ENCODE measurements at places on chromosomes 12 and 14.

DNA sequence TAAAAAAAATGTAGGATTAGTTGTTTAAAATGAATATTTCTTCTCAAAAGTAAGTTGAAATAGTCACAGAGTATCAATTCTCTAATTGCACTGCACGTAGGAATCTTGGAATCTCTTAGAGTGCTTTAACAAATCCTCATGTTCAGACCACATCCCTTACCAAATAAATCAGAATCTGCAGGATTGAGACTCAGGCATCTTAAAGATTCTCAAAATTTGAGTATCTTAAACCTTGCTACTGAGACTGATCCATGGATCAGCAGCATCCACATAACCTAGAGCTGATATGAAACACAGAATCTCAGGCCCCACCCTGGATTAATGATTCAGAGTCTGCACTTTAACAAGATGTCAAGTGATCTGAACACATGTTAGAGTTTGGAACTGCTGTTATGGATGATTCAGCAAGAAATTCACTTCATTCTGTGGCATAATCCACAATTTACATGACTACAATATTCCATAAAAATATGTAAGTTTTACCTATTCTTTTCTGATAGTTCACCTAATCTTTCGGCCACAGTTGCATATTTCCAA, 58.7 kb downstream of the ADAMTS20 start:
- DNase-seq = no peak

- DNase-seq = no peak
Observed at GRCh38 chr14:103007555-103007954, 49.8 kb downstream of the CDC42BPB start.

GRCh38 chr14:61344437-61345150, 23.2 kb downstream of the PRKCH start:
- DNase-seq = no peak

- no peak for DNase-seq
Observed at GRCh38 chr12:122872815-122873361, 23.0 kb downstream of the VPS37B start.

DNA sequence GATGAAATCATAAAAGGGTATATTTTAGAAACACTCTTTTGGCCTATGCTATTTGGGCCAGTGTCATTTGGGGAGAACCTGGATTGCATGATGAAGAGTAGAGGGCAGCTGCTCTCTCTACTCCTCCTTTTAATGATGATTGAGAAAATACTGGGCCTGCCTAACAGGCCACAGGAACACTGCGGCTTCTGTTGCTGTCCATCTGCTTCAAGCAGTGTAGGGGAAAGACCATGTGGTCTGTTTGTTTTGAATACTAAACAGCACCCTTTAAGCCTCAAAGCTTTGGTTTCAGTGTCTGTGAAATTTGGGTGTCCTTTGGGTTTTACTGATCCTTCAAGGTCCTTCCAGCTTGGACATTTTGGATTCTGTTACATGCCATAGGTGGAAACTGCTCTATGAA, 78.0 kb downstream of the TTC6 start:
- no peak for DNase-seq

DNA sequence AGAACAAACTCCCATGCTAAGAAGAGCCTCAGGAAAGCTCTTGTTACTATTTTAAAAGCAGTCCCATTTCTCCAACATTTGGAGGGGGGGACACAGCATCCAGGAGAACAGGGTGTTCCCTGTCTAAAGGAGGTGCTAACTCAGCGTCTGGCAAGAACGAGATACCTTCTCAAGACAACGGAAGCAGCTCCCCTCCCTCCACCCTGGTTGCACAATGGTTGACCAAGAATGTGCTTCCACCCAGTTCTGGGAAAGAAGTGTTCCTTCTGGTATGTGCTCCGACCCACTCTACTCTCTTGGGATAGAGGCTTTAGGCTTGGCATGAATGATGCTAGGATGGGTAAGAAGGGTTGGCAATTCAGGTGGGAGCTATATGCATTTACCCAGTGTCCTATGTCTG, 1.5 kb upstream of the KRT6A start:
- no peak for DNase-seq

GRCh38 chr12:56521209-56521589, 421 bp upstream of the RBMS2 start:
- no peak for DNase-seq

- no peak for DNase-seq
Observed at GRCh38 chr12:82930301-82930700, 243.6 kb downstream of the TMTC2 start.

- DNase-seq = no peak
Observed at GRCh38 chr14:55914771-55915170, 203.4 kb upstream of the PELI2 start.

- no peak for DNase-seq
Observed at GRCh38 chr12:132158677-132159554, 14.7 kb downstream of the NOC4L start.

DNA sequence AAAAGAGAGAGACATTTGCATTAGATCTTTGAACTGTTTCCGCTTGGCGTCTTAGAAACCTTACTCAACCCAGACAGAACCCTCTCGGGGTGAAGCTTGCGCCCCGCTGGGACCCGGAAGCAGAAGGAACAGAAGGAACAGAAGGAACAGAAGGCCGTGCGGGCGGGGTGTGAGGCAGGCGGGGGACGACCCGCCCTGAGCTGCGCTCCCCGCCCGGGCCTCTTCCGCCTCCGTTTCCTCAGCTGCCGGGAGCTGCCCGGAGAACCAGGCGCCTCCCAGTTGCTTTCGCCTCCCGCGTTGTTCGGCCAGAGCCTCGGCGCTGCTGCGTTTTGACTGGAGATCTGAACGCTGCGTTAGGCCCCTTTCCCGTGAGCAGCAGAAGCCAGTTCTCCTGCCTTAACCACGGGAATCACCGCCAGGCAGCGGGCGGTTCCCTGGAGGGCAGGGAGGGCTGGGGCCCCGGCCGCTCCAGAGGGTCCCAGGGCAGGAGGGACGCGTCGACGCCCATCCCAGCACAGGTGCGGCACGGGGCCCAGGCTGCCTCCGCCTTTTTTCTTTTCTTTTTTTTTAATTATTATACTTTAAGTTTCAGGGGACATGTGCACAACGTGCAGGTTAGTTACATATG, 19.3 kb upstream of the MMP17 start:
- DNase-seq = no peak

GRCh38 chr12:131249246-131250027, 295.7 kb downstream of the ADGRD1 start:
- no peak for DNase-seq

DNA sequence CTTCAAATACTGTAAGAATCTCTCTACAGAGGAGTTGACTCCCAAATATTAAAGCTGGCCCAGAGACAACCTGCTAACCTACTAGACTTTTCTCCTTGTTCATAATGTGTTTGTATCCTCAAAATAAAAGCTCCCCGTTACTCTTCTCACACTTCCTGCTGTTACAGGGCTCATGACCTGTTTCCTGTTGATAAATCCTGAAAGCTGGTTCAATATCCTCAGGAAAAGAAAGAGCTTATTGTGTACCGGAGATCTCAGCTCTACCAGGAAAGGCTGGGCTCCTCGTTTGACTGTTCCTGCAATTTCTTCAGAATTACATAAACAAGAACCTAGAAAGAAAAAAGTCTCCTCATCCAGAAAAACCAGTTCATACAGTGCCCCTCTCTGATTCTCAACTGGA, 30.8 kb downstream of the CLEC1A start:
- DNase-seq = no peak

GRCh38 chr14:105497671-105498429, 6.8 kb downstream of the TEDC1 start:
- DNase-seq = no peak

- DNase-seq = no peak
Observed at GRCh38 chr12:93128332-93128707, 199.2 kb upstream of the EEA1 start.

DNA sequence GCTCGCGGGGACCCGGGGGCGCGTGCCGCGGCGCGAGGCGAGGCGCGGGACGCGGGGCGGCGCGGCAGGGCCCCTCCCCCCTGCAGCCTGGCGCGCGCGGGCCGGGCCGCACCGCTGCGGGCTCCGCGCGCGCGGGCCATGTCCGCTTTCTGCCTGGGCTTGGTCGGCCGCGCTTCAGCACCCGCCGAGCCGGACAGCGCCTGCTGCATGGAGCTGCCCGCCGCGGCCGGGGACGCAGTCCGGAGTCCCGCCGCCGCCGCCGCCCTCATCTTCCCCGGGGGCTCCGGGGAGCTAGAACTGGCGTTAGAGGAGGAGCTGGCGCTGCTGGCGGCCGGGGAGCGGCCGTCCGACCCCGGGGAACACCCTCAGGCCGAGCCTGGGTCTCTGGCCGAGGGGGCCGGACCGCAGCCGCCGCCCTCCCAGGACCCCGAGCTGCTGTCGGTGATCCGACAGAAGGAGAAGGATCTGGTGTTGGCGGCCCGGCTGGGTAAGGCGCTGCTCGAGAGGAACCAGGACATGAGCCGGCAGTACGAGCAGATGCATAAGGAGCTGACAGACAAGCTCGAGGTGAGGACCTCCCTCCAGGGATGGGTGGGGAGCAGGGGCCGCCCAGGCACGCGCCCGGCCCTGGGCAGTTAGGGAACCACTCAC, 820 bp downstream of the BICDL1 start:
- DNase-seq = no peak

DNA sequence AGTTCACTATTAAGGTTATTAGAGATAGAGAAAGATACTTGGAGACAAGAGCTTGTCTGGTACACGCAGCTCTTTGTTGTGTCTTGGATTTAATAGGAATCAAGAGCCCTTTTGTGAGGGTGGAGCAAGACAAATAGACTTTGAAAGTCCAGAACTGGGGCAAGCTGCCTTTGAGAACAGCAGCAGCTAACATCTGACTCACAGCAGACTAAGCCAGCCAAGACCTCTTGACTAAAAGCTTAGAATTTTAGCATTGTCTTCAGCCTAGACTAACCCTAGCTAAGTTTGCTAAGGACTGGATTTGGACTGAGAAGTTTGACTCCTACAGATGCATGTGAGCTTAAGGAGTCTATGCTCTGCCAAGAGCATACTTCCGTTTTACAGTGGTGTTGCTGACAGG, 201.9 kb upstream of the RBM19 start:
- no peak for DNase-seq

- no peak for DNase-seq
Observed at GRCh38 chr14:33254861-33255395, 316.2 kb downstream of the NPAS3 start.

- DNase-seq = no peak
Observed at GRCh38 chr12:44817687-44818086, 58.4 kb downstream of the NELL2 start.

DNA sequence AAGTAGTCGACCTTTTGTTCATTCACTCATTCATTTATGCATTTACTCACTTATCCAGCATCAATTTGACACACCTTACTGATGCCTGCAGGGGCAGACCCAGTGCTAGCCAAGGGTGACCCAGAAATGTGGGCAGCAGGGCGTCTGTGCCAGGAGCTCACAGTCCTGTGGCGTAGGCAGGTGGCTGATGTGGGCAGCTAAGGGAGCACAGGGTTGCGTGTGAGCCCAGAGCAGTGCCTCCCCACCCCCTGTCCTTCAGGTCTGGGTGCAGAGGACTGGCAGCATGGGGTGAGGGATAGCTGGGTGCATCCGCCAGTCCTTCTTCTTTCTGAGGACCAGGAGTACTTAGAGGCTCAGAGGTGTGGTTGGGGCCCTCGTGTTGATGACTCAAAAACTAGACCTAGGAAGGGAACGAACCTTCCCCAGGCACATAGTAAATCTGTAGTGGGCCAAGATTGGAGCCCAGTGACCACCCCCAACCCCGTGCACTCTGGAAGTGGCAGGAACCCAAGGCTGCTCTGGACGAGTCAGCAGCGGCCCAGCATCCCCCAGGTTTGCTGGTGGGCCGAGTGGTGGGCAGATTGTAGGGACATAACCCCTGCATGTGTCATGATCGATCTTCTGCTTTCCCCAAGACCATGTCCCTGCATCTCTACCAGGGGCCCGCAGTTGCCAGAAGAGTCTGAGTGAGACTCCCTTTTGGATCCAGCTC, 63.9 kb downstream of the BEGAIN start:
- no peak for DNase-seq

DNA sequence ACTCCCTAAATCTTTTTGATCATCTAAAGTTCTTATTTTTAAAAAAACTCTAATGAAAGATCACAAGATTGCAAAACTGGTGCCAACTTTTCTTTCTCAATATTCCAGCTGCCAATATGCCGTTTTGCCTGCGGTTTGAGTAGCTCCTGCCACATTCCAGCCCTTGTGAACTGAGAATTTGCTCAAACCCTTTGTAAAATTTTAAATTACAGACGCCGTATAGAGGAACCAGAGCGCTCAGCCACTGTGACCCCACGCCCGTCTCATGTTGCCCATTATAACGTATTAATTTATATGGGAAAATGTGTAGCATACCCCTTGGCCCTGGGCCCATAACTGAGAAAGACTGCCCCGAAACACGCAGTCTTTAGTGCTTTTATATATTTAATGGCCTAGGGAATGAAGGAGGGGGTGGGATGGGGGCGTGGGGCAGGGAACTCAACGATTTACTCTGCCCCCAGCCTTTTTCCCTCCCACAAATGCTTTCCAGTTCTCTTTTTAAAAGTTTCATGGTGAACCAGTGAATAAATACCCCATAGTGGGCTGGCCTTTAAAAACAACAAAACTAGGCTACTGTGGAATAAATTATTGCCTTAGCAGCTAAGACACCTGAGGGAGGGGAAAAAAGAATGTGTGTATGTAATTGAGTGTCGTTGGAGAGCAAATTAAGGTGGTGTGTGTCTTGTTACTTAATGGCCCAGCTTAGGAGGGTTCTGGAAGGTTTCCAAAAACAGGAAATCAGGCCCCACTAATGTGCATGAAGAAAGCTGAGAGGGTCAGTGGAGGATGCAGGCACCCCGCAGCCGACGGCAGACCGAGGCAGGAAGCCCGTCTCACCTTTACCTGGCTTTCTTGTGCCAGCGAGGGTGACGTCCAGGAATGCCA, 45.7 kb upstream of the RFLNA start:
- DNase-seq = no peak

All from HCT116 (cell line).